ENCODE measurements at places on chromosomes 16 and 17.

DNA sequence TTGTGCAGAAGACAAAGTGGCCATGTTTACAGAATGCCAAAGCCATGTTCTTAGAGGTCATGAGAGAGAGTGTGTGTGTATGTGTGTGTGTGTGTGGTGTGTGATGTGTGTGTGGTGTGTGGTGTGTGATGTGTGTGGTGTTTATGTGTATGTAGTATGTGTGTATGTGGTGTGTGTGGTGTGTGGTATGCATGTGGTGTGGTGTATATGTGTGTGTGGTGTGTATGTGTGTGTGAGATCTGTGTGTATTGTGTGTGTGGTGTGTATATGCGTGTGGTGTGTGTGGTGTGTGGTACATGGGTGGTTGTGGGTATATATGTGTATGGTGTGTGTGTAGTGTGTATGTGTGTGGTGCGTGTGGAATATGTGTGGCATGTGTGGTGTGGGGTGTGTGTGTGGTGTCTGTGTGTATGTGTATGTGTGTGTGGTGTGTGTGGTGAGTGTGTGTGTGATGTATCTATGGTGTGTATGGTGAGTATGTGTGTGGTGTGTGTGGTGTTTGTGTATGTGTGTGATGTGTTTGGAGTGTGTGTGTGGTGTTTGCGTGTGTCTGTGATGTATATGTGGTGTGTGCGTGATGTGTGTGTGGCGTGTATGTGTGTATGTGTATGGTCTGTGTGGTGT is 8.2 kb upstream of the KRT17 start:
- DNase-seq, result no peak

GRCh38 chr16:46774743-46775177 is 26.6 kb upstream of the MYLK3 start:
- no peak for DNase-seq

DNA sequence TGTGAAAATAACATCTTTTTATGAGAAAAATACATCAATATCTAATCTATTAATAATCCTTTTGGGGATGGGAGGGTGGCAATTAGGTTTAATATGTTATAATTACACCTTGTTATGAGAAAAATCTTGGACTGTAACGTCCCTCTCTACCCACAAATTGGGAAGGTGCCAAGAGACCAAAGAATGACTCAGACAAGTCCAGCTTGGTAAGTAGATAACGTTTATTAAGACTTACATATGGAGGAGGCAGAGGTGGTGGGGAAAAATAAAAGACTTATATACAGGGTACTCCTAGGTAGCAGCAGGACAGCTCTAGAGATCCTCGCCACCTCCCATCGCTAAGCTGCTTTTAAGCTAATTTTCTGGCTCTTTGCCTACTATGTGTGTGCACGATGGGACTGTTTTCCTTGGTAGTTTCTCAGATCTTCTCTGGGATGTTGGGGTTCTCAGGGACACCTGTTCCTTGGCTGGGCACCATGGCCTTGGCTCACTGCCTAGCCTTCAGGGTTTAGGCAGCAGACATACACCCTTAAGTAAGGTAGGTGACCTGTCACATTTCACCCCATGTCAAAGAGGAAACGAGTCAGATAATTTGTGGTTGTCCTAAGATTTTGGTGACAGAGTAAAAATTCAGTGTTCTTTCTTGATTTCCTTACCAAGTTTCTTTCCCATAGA is 31.5 kb downstream of the RBL2 start:
- no peak for DNase-seq

GRCh38 chr16:24493821-24494220 is 45.5 kb upstream of the RBBP6 start:
- no peak for DNase-seq

DNA sequence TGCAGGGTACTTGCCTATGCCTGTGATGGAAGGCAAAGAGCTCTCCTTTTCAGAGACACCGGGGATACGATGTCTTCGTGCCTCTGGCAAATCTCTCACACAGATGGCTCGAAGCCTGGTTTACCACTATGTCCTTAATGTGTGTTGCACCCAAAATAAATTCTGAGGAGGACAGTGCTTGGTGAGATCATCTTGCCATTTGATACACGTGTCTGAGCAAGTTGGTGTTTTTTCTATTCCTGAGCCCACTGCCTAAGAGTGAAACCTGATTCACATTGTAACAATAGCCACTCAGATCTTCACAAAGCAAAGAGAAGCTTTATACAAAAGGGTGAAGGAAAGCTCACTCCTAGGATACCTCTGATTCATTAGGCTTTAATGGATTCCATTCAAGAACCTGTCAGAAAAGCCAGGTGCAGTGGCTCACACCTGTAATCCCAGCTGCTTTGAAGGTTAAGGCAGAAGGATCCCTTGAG is 33.1 kb upstream of the AKAP1 start:
- no peak for DNase-seq

DNA sequence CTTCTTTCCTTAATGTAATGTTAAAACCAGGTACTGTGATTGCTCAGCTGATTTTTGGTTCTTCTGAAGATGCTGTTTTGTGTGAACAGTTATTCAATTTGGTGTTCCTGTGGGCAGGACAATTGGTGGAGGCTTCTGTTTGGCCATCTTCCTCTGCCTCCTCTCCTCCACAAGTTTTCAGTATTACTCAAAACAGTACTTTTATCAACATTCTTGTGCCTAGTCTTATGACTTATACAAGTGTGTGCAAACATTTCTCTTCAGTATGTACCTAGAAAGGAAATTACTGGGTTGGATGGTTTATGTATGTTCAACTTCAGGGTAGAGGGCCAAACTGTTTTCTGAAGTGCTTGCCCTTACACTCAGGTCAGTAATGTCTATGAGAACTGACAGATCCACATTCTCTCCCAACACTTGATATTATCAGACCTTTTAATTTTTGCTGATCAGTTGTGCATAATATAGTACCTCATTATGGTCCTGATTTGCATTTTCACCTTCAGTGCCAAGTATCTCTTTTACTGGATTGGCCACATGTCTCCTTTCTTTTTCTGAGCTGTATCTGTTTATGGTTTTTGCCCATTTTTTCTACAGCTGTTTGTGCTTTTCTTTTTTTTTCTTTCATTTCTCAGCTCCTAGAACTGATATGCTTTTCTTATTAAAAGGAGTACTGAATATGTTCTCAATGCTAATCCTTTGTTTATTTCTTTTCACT is 50.9 kb downstream of the ERCC4 start:
- DNase-seq, result no peak

GRCh38 chr17:2146132-2146871 is 91.4 kb downstream of the HIC1 start:
- no peak for DNase-seq

- no peak for DNase-seq
These were observed 7.2 kb downstream of the OMG start for GRCh38 chr17:31289790-31290189.

- no peak for DNase-seq
These were observed 342.4 kb upstream of the TBX2 start for GRCh38 chr17:61057257-61057656.

DNA sequence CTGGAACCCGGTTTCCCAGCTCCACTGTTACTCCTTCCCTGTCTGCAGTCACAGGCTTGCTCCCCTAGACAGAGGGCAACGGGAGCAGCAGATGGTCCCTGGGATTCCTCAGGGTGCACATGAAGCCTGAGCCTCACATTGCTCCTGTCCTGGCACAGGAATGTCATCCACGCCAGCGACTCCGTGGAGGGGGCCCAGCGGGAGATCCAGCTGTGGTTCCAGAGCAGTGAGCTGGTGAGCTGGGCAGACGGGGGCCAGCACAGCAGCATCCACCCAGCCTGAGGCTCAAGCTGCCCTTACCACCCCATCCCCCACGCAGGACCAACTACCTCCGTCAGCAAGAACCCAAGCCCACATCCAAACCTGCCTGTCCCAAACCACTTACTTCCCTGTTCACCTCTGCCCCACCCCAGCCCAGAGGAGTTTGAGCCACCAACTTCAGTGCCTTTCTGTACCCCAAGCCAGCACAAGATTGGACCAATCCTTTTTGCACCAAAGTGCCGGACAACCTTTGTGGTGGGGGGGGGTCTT is 1.6 kb upstream of the DECR2 start:
- DNase-seq, result peak; percentile 40

DNA sequence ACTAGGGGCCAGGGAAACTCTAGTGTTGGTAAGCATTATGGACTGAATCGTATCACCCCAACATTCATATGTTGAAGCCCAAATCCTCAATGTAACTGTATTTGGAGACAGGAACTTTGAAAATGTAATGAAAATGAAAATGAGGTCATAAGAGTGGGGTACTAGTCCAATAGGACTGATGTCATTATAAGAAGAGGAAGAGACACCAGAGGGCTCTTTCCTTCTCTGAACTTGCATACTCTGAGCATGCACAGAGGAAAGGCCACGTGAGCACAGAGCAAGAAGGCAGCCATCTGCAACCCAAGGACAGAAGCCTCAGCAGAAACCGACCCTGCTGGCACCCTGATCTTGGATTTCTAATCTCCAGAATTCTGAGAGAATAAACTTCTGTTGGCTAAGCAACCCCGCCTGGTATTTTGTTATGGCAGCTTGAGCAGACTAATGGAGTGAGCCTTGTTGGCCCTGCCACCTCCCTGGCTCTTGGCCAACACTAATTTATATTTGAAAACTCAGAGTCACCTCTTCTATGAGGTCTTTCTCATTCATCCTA is 273.4 kb downstream of the NTN1 start:
- DNase-seq, result no peak

- no peak for DNase-seq
These were observed 73.4 kb downstream of the PLD6 start for GRCh38 chr17:17132746-17133145.

- DNase-seq, result no peak
These were observed 14.4 kb downstream of the ASPSCR1 start for GRCh38 chr17:81991684-81992305.

DNA sequence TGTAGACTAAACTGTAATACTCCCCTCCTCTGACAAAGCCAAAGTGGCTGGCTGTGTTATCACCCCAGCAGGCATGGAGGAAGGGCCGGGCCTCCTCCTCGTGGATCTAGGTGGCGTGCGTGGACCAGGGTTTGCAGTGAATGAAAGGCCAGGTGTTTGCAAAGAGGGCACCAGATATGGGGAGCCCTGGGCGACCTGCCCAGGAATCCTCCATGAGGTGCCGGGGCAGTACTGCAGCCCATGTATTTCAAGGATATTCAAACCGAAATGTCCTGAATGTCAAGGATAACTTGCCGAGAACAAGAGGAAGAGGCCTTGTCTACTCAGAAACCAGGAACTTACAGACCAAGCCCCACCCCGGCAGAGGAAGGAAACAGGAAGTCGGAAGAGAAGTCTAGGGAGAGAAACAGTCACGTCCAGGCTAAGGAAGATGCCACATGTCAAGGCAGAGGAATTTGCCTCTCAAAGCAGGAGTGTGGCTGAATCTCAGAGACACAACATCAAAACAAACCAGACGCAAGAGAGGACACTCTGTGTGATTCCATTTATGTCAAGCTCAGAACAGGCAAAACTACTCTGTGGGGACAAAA is 13.7 kb upstream of the OSGIN1 start:
- DNase-seq, result no peak

GRCh38 chr16:6571044-6571443 is 761.6 kb upstream of the RBFOX1 start:
- no peak for DNase-seq

- DNase-seq, result no peak
These were observed 94.2 kb downstream of the NTN1 start for GRCh38 chr17:9115214-9116191.

- no peak for DNase-seq
These were observed 22.1 kb downstream of the TMC7 start for GRCh38 chr16:19005561-19006445.

- DNase-seq, result no peak
These were observed 504 bp downstream of the SRSF1 start for GRCh38 chr17:58006560-58006923.

GRCh38 chr17:18356624-18357023 is 6.7 kb downstream of the SHMT1 start:
- no peak for DNase-seq

GRCh38 chr17:21214777-21215541 is 998 bp upstream of the TMEM11 start:
- no peak for DNase-seq

- no peak for DNase-seq
These were observed 30.9 kb upstream of the CRYBA1 start for GRCh38 chr17:29215717-29216116.

- DNase-seq, result no peak
These were observed 23.1 kb upstream of the CMIP start for GRCh38 chr16:81421536-81421935.

Measured in memory B cell (primary cell).